Ascending aorta (tissue), 2 donors: ENCODE measurements at places on chromosomes 7 and 10.
A peak's percentile ranks its signal among the peaks of the same experiment; 100 is the strongest.

DNA sequence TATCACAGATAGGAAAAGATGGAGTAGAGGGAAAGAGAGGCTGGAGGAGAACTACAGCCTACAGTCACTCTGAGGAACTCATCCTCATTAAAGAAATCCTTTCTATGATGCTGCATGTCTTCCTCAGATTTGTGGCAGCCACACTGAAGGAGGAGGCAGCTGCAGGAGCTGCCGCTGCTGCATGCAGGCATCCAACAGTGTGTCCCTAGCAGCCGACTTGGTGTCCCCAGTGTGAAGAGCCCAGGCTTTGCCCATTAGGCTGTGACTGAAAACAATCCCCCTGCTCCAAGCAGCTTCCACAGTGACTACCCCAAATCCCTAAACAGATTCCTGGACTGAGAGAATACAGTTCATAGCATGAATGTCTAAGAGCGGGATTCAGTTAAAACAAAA lies 23.1 kb downstream of the SKIDA1 start:
- DNase-seq, result no peak

GRCh38 chr10:84224411-84225028 lies 824 bp downstream of the LRIT2 start:
- DNase-seq, result no peak

- DNase-seq, result no peak
These were observed 17.6 kb downstream of the GLI3 start for GRCh38 chr7:42219447-42219846.

DNA sequence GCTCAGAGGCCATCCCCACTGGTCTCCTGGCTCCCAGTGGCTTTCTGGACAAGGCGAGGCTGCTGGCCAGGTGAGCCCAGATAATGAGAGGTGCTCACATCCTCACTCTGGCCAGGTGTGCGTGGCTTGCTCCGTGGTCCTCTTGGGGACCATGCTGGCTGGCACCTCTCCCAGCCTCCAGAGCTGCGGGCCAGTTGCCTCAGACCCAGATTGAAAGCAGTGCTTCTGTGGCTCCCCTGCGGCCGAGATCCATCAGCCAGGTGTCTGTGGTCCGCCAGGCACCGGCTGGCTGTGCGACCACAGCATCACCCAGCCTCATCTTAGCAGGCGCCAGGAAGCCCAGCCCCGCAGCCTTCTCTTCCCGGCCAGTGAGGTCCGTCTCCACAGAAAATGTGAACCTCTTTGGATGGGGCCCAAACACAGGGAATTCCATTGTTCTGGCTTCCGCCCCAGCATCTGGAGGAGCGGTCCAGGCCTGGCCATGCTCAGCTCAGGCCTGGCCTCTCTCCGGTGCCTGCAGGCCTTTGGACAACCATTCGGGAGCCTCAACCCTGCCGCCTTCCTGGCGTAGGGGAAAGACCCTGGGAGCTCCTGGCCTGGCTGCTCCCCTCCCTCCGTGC lies 5.2 kb upstream of the TTYH3 start:
- DNase-seq, result no peak

- DNase-seq, result no peak
These were observed 17.9 kb downstream of the ZNF316 start for GRCh38 chr7:6654842-6655610.

DNA sequence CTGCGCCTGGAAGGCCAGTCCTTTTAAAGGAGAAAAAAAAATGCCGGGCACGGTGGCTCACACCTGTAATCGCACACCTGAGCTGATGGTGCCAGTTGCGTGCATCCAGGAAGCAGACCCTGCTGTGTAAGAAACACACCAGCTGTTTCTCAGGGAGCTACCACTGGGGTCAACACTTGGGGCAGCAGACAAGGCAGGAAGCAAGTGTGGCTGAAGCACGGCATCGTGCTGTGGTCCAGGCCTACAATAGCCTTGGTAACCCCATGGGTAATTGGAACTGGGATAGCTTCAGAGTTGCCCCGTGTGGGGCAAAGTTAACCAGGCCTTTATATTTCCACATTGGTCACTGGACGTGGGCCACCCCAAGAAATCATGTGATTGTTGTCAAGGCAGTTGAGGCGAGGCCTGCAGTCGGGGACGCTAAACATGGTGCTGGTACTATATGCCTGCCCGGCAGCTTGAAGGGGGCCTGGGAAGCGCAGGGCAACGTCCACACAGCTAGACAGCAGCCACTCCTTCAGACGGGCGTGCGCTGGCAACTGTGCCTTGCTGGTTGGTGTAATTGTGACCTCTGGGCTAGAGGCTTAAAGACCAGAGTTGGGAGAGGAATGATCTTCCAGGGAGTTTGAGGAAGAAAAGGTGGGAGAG lies 2.5 kb upstream of the TACR2 start:
- no peak for DNase-seq

GRCh38 chr7:81419731-81420130 lies 350.1 kb downstream of the HGF start:
- no peak for DNase-seq

DNA sequence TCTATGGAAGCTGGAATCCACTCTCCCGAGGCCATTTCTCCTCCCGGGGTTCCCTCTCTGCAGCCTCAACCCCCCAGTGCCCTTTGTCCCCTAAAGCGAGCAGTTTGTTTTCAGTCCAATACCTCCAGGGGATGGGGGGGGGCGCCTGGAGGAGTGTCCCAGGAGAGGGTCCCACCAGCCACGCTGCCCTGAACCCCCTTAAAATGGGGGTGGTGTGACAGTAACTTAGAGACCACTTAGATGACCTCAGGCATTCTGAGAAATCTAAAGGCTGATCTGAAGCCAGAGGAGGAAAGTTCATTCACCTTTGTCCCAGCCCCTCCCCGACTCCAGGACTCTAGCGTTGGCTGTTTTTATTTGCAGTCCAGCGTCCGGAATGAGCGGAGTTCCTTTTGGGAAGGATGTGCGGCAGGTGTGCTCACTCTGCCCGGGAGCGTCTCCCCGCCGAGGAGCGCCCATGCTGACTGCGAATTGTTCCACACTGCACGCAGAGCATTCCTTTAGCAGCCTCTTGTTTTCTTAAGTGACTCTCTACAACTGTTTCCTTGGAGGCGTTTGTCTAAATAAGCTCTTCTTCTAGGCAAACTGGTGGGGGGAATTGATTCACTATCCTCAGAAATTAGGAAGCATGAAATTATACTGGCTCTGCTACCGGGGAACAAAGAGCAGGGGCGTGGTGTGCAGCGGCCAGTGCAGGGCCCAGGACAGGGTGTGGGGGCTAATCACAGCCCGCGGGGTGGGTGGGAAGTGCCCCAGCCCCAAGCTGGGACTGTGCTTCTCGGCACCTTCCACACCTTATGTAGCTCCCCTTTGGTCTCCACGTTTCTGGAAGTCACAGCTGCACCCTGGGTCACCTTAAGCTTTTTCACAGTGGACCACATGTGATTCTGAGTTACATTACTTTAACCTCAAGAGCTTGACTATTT lies 46.3 kb downstream of the SYPL1 start:
- DNase-seq, result peak; percentile 65

GRCh38 chr10:101570428-101571270 lies 17.4 kb downstream of the POLL start:
- DNase-seq, result no peak

GRCh38 chr10:94677691-94678090 lies 5.8 kb upstream of the CYP2C18 start:
- no peak for DNase-seq

GRCh38 chr7:95491634-95492314 lies 6.0 kb downstream of the ASB4 start:
- no peak for DNase-seq

DNA sequence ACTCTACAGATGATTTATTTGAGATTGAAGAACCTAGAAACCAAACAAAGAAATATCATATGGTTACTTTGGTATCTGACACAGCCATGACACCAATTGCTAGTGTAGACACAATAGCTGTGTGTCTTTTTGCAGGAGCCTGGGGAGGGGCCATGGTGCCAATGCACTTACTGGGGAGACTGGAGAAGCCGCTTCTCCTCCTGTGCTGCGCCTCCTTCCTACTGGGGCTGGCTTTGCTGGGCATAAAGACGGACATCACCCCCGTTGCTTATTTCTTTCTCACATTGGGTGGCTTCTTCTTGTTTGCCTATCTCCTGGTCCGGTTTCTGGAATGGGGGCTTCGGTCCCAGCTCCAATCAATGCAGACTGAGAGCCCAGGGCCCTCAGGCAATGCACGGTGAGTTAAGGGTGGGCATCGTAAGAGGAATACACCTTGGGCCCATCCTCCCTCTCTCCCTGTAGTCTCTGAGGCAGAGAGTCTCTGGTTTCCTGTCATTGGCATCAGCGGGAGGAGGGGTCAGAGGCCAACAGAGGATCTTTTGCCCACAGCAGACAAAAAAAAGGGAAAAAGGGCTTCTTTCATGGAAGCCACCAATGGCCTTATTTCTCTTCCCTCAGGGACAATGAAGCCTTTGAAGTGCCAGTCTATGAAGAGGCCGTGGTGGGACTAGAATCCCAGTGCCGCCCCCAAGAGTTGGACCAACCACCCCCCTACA lies 1.2 kb downstream of the TMEM139 start:
- DNase-seq, result no peak

- no peak for DNase-seq
These were observed 39.2 kb upstream of the CCDC6 start for GRCh38 chr10:59945590-59945989.

DNA sequence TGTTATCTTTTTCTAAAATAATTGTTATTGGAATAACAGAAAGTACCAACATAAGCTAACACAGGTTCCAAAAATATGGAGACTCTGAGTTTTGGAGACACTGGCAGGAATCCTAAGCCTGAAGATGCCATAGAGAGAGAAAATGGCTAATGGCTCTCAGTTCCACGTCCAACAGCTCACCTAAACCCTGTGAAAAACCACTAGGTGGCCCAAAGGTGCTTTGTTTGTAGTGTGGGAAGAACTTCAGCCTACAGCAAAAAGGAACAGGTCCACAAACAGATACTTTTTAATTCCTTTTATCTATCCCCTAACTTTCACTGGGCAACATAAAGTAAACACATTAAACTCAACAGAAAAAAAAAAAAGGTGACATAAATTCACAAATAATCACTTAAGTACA lies 272.3 kb downstream of the SEMA3D start:
- DNase-seq, result no peak

DNA sequence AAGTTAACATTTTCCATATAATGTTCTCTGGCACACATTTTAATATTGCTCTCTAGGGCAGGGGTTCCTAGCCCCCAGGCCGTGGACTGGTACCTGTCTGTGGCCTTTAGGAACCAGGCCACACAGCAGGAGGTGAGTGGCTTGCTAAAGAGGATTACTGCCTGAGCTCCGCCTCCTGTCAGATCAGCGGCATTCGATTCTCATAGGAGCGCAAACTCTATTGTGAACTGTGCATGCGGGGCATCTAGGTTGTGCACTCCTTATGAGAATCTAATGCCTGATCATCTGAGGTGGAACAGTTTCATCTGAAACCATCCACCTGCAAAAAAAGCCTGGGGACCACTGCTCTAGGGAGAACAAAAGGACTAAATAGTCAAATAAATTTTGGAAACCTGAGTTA lies 65.7 kb downstream of the EXOC6 start:
- no peak for DNase-seq

DNA sequence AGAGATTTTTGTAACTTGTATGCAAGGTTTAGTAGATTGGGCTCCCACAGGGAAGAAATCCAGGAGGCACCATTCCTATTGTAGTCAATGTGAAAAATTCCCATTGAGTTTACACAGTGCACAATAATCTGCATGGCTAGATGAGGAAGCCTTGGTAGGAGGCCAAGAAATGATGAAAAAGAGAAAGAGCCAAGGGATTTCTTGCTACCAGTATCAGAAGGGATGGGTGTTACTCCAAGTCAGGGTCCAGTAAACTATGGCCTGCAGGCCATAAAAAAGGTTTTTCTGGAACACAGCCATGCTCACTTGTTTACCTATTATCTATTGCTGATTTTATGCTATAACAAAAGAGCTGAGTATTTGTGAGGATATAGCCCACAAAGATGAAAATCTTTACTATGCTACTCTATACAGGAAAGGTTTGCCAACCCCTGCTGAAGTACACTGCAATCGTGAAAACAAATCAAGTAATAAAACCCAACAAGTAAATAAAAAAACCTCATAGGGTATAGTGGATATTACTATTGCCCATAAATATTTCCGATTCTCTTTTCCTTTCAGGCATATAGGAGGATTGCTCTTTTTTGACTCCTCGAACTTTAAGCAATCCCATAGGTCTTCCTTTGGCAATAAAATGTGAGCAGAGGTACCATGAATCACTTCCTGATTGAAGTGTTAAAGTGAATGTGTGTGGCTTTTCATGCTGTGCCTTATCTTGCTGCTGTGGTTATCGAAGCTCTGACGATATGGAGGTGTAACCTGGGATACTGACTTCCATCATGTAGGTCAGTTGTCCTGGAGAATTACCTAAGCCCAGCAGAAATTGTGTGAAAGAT lies 256.3 kb upstream of the MAGI2 start:
- no peak for DNase-seq

- DNase-seq, result no peak
These were observed 62.8 kb downstream of the EGFR start for GRCh38 chr7:55081472-55082227.

DNA sequence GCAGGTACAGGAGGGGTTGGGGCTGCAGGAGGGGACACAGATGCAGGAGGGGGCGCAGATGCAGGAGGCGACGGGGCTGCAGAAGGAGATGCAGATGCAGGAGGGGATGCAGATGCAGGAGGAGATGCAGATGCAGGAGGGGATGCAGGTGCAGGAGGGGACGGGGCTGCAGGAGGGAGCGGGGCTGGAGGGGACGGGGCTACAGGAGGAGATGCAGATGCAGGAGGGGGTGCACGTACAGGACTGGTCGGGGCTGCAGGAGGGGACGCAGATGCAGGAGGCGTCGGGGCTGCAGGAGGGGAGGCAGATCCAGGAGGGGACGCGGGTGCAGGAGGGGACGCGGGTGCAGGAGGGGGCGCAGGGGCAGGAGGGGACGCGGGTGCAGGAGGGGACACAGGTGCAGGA lies 66.5 kb downstream of the VWA2 start:
- DNase-seq, result no peak

DNA sequence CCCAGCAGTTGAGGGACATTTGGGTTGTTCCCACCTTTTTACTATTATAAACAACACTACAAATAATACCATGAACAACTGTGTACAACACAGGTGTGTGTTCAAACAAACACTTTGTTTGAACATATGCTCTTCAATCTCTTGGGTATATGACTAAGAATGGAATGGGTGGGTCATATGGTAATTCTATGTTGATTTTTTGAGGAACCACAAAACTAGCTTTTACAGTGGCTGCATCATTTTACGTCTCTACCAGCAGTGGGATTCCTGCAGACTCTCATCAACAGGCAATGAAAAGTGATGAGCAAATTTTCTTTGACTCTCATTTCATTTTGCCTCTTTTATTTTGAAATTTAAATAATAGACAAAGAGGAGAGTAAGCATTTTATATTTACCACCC lies 116.9 kb upstream of the KLF14 start:
- DNase-seq, result no peak

GRCh38 chr7:92266415-92267241 lies 20.9 kb downstream of the ANKIB1 start:
- no peak for DNase-seq

- DNase-seq, result no peak
These were observed 121.6 kb upstream of the LYZL2 start for GRCh38 chr10:30750971-30751677.
